Peyer's patch (tissue), 4 donors: ENCODE measurements at places on chromosomes 7 and 10. TPM values are rescaled to one million over a fixed set of nuclear protein-coding genes. Genes with fewer than 3 reads are reported as not detected.

- H3K27me3 ChIP-seq, result no peaks in the 10 kb centered on the region
- no peak for DNase-seq
- H3K4me3 ChIP-seq, result no peak overlapping the region
- H3K4me1 ChIP-seq, result no peaks in the 10 kb centered on the region
- H3K27ac ChIP-seq, result no peak overlapping the region
- H3K36me3 ChIP-seq, result no peaks in the 10 kb centered on the region
Observed at GRCh38 chr7:147276783-147277370, 1160.3 kb downstream of the CNTNAP2 start.

The OPN1SW gene
- total RNA-seq, result not detected

The LRRC17 gene
- total RNA-seq, result 3.2 TPM

GRCh38 chr10:73997787-73998622, at the start of gene VCL:
Gene VCL (plus strand): TSS chr10:73998116. CDS start chr10:73998208, 92 bp downstream.
- peak within 1 kb of the TSS; percentile 69 for H3K4me3 ChIP-seq
- no peaks in the 10 kb centered on the region for H3K27me3 ChIP-seq
- peak; percentile 96 for DNase-seq
- H3K36me3 ChIP-seq, result no peaks in the 10 kb centered on the region
- no peaks in the 10 kb centered on the region for H3K4me1 ChIP-seq

- H3K27ac ChIP-seq, result no peak overlapping the region
- H3K4me3 ChIP-seq, result no peak overlapping the region
- H3K27me3 ChIP-seq, result no peaks in the 10 kb centered on the region
- no peak for DNase-seq
Observed at GRCh38 chr10:92619368-92619767, 26.4 kb downstream of the KIF11 start.

DNA sequence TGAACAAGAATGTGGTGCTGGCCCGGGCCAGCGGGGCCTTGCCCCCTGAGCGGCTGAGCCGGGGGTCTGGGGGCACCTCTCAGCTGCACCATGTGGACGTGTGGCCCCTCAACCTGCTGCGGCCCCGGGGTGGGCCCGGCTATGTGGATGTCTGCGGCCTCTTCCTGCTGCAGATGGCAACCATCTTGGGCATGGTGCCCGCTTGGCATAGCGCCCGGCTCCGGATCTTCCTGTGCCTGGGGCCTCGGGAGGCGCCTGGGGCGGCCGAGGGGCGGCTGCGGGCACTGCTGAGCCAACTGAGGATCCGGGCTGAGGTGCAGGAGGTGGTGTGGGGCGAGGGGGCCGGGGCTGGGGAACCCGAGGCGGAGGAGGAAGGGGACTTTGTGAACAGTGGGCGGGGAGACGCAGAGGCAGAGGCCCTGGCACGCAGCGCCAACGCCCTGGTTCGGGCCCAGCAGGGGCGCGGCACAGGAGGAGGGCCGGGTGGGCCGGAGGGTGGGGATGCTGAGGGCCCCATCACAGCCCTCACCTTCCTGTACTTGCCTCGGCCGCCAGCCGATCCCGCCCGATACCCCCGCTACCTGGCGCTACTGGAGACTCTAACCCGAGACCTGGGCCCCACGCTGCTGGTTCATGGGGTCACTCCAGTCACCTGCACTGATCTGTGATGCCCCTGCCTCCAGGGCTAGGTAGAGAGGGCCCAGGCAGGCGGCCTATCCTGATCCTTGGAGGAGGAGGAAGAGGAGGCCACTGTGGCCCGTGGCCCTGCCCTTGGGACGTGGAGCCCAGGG, 1.1 kb upstream of the TRIP6 start:
- peaks cover 16% of the 10 kb centered on the region for H3K4me1 ChIP-seq
- H3K27me3 ChIP-seq, result no peaks in the 10 kb centered on the region
- DNase-seq, result peak; percentile 84

- DNase-seq, result no peak
- no peaks in the 10 kb centered on the region for H3K4me1 ChIP-seq
- H3K4me3 ChIP-seq, result no peak overlapping the region
Observed at GRCh38 chr10:3955493-3955892, 170.5 kb upstream of the KLF6 start.

The MMRN2 gene
- 2.8 TPM for total RNA-seq

DNA sequence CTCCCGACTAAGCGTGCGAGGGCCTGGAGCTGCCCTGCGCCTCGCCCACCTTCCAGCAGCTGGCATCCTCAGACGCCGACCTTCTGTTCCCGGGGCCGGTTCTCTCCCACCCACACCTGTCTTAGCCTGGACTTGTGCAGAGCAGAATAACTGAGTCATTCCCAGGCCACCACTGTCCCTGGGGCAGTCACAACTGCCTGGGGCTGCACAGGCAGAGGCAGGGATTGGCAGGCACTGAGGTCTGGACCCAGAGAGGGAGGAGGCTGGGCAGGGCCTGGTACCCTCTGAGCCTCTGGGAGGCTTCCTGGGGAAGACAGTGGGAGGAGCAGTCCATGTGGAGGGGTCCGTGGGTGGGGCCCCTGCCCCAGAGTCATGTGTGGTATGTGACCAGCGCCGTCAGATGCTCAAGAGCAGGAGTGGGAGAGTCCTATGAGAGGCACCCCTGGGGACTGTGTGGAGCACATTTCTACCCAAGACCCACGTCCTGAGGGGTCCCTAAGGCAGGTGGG, 74.3 kb downstream of the NKX6-2 start:
- no peaks in the 10 kb centered on the region for H3K36me3 ChIP-seq
- no peaks in the 10 kb centered on the region for H3K27me3 ChIP-seq
- H3K4me3 ChIP-seq, result no peak overlapping the region
- DNase-seq, result no peak
- no peak overlapping the region for H3K27ac ChIP-seq
- no peaks in the 10 kb centered on the region for H3K4me1 ChIP-seq
